EL (cell line): ENCODE measurements at places on chromosomes 5 and 9.

DNA sequence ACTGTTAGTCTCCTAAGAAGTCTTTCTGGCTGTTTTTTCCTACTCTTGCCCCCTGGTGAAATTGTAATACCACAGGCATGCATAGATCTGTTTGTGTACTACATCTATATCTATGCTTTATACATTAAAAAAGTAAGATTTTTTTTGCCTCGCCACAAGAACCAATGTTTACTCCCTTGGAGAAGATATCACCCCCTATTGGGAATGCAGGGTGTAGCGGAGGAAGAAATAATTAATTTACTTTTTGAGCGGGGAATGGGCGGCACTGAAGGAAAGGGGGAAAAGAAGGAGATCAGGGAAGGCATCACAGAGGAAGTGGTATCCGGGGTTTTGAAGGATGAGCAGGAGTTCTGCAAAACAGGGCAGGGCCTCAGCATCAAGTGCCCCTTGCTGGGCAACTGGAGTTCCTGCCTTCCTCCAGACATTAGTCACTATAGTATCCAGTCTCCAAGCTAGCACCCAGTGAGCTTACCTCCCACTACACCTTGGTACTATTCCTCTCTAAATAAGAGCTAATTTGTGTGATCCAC, 134.9 kb downstream of the GABBR2 start:
- no peak for DNase-seq

GRCh38 chr5:113058269-113058668, 81.7 kb downstream of the DCP2 start:
- no peak for DNase-seq

DNA sequence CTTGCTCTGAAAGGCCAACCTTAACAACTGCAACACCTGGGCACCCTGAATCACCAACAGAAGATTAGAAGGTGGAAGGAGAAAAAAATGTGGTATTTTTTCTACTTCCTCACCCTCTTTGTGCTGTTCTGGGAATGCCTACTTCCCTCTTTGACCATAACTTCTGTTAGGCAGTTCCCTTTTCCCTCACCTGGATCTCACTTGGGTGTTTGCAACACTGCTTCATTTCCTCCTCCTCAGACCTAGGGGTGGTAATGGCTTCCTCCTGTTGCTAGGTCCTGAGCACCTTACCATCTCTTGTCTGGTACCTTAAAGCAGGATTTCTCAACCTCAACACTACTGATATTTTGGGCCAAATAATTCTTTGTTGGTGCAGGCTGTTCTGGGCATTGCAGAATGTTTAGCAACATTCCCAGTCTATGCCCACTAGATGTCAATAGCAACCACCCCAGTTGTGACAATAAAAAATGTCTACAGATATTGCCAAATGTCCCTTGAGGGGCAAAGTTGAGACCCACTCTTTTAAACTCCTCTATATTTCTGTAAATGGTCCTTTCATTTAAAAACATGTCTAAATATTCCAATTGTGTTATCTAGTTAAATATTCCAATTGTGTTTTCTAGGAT, 300.0 kb upstream of the VLDLR start:
- DNase-seq: no peak

DNA sequence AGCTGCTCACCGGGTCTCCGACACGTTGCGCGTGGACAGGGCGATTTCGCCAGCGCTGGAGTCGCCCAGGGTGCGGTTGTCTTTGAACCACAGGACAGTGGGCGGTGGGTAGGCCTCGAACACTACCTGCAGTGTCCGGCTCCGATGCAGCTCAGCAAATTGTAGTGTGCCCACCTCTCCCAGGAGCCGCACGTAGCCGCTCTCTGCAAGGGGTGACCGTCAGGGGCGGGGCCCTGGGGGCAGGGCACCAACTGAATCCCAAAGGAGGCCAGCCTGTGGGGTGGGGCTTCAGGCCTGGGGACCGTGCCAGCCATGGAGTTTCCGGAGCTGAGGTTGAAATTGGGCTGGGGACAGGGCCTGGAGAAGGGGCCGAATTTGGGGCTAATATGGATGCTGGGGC, 22.9 kb downstream of the PDGFRB start:
- DNase-seq: no peak

- DNase-seq: no peak
Measured at GRCh38 chr9:23822261-23823169, 3.5 kb downstream of the ELAVL2 start.

GRCh38 chr5:177295924-177296323, 7.6 kb downstream of the RAB24 start:
- no peak for DNase-seq

- no peak for DNase-seq
Measured at GRCh38 chr9:84323858-84324257, 16.7 kb downstream of the SLC28A3 start.
